ENCODE measurements at places on chromosomes 7 and 10.
A peak's percentile ranks its signal among the peaks of the same experiment; 100 is the strongest.

DNA sequence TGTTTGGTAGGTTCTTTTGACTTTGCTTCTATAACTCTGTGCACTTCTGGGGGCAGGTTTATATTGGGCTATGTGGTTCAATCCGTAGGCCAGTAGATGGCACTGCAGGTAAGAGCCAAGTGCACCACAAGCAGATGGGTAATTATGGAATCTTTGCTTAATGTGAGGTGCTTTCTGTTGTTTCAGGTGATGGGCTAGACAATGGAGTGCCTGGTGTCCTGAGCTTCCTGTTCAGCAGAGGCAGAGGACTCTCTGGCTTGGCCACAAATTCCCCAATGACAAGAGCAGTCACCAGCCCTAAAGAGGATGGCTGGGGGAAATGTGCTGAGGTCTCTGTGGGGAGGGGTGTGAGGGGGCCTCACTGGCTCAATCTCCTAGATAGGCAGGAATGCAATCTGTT, 455.0 kb downstream of the CCSER2 start:
- DNase-seq, result peak; percentile 31

DNA sequence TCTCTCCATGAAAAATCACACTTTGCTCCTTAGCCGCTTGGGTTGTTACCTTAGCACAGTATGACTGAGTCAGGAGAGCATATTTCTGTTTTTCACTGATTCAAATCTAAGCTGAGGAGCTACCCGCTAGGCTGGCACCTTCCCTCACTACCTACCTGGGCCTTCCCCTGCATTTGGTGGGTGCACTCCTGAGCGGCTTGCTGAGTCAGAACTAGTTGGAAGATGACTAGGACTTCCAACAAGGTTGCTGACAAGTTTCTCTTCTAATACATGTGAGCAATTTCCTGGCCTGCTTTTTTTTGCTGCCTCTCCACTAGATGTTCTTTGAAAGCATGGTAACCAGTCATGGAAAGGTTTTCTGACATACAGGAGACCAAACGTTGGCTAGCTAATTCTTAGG, 43.8 kb upstream of the SEC61G start:
- peak; percentile 83 for DNase-seq

DNA sequence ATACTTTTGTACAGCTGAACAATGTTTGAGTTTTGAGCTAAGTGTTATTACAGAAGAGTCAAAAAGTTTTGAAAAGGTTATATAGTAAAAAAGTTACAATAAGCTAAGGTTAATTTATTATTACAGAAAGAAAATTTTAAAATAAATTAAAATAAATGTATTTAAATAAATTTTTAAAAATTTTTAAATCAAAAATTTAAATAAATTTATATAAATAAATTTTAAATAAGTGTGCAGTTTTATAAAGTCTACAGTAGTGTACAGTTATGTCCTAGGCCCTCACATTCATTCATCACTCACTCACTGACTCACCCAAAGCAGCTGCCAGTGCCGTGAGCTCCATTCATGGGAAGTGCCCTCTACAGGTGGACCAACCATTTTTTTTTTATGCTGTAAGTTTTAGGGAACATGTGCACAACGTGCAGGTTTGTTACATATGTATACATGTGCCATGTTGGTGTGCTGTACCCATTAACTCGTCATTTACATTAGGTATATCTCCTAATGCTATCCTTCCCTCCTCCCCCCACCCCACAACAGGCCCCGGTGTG, 462.9 kb upstream of the ZMIZ1 start:
- DNase-seq, result no peak

GRCh38 chr7:135490783-135491182, 19.1 kb downstream of the CNOT4 start:
- no peak for DNase-seq

GRCh38 chr10:92222603-92223262, 68.1 kb downstream of the CPEB3 start:
- no peak for DNase-seq

DNA sequence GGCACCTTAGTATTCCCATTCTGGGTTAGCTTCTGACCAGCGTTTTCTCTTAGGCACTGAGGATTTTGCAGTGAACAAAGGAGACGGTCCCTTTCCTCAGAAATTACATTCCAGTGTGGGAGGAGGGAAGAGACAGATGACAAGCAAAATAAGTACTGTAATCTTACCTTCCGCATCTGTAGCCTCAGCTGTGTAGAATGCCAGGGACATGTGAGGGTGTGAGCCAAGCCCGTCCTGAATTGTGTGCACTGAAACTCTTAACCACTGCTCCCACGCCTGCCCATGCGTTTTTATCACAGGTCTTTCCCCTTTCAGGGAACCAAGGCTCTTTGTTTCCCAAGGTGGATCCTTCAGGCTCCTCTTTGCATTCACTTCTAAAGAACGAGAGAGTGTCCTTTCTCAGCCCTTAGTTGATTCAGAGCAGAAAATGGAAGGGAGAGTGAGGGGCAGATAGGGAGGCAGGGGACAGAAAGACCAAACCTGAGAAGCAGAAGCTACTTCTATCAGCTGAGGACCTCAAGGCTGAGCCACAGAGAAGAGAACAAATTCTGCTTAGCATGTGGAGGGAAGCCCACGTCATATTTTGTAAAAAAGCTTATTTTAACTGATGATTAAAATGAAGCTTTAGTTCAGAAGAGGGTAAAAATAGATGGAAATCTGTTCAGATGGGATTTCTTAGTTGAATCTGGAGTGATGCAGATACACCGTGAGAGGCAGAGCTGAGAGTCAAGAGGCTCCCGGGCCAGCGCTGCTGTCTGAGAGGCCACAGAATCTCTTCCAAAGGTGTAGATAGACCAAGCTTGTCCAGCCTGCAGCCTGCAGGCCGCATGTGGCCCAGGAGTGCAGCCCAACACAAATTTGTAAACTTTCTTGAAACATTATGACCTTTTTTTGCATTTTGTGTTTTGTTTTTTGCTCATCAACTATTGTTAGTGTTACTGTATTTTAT, 122.5 kb downstream of the CCNY start:
- no peak for DNase-seq

- peak; percentile 77 for DNase-seq
Measured at GRCh38 chr10:70558871-70559810, 43.4 kb downstream of the PRF1 start.

DNA sequence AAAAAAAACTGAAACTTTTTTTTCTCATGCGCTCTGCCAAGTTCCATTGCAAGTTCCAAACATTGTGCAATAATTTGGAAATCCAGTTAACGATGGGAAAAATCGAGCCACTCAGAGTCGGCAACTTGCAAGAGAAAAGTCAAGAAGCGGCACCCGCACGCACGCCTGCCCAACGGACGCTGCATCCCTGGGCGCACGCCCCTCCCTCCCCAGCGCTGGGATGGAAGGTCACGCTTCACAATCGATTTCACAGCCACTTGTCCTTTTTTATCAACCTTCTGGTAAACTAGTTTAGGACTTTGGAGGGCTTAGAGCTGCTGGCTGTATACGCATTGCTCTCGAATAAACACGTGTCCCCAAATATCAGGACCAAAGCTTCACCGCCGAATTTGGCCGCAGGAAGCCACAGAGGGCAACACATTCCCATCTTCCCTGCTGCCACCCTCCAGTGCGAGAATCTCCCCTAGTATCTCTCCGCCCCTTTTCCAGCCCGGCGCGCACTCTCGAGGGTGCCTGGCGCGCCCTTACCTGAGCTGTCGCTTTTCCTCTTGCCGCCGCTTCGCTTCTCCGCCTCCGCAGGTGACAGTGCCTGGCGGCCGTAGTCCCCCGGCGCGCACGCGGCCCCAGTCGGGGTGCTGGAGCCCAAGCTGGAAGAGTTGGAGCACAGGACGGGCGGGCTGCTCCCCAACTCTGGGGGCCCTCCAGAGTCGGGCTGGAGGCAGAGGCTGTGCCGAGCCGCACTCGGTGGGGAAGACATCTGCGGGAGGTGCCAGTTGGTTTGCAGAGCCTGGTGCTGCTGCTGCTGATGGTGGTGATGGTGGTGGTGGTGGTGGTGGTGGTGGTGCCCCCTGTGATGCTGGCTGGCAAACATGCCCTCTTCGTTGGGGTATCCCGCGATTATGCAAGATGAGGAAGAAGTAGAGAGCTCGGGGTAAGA, 857 bp downstream of the MEOX2 start:
- no peak for DNase-seq

GRCh38 chr7:157613575-157614322, 276.9 kb downstream of the DNAJB6 start:
- no peak for DNase-seq

- DNase-seq, result no peak
Measured at GRCh38 chr7:36062154-36062815, 90.8 kb upstream of the EEPD1 start.

DNA sequence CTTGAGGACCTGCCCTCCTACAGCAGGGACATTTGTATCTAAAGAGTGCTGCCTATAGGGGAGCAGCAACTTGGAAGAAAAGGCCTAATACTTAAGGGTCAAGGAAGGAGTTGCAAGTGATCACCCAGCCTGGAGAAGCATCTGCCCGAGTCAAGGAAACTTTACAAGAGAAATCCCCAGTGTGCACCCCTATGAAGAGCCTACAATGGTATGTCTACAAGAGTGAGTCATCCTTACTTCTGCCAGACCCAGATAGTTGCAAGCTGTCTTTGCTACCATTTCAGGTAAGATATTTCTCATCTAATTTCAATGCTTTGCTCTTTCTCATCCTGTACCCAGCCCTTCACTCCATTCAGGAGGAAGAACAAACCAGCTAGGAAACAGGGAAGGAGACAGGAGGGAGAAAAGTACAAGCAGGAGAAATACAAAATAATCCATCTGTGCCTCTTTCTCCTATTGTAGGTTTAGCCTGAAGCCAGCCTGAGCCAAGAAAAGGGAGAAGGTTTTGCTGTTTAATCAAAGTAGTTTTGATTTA, 34.4 kb upstream of the AGR3 start:
- peak; percentile 19 for DNase-seq

- no peak for DNase-seq
Measured at GRCh38 chr7:91039033-91039432, 225.2 kb upstream of the FZD1 start.

DNA sequence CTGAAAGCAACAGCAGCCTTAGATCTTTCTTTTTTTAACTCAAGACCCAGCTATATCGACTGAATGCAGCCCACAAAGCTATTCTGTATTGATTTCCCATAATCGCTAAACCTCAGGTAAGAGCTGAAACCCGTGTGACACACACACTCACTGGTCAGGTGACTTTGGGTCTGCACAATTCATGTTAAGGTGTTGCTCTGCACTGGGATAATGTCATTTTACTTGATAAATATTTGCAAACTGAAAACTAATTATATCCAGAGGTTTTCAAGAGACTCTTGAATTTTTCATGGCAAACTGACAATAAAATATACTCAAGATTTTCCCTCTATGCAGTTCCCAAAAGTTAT, 33.1 kb downstream of the SCRN1 start:
- DNase-seq, result no peak

- peak; percentile 97 for DNase-seq
Measured at GRCh38 chr7:12686234-12686890, 1.1 kb upstream of the ARL4A start.

DNA sequence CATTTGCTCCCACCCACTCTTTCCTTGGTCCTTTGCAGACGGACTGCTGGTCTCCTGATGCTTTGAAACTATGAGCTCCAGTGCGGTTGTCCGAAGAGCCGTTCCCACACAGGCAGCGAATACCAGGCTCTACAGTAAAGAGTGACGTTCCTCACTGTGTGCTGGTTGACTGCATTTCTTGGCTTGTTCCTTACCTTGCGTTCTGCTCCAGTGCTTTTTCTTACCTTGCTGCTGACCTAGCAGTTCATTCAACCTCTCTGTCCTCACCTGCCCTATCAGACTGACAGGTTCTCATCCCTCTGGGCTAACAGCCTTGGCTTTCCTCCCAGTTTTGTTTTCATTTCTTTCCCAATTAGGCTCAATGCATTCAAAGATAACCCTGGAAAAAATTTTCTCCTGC, 214.8 kb downstream of the TMEM178B start:
- DNase-seq, result no peak

DNA sequence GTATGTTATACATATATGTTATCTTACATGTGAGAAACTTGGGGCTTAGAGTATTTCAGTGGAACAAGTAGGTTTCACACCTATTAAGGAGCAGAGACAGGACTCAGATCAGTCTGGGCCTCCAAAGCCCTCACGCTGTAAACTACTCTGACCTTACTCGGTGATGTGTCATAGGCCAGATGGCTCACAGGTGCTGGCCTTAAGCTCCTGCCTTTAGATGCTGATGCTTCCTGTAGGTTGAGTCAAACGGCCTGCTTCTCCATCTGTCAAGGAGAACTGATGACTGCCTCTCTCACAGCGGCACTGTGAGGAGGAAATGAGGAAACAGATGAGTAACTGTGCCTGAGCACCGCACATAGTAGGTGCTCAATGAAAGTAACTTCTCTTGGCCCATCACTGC, 312.6 kb upstream of the COBL start:
- no peak for DNase-seq

DNA sequence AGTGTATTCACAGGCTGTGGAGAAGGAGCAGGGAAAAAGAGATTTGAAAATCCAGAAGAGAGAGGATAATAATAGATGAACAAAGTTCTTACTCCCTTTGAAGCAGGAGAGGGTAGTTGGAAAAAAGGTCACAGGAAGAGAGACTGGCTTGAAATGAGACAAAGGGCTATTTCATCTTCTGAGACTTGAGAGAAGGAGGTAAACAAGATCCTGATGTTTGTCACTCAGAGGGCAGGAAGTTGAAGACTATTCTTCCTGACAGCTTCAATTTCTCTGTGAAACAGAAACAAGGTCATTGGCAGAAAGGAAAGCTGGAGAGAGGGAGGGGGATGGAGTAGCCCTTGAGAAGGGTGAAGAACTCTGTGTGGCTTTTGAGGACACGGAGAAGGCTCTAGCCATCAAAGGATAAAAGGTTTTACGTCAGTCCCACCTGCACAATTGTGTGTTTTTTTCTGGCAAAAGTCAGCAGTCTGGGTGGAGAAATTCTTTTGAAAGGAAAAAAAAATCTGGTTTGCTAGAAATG, 216.1 kb upstream of the STEAP4 start:
- no peak for DNase-seq

DNA sequence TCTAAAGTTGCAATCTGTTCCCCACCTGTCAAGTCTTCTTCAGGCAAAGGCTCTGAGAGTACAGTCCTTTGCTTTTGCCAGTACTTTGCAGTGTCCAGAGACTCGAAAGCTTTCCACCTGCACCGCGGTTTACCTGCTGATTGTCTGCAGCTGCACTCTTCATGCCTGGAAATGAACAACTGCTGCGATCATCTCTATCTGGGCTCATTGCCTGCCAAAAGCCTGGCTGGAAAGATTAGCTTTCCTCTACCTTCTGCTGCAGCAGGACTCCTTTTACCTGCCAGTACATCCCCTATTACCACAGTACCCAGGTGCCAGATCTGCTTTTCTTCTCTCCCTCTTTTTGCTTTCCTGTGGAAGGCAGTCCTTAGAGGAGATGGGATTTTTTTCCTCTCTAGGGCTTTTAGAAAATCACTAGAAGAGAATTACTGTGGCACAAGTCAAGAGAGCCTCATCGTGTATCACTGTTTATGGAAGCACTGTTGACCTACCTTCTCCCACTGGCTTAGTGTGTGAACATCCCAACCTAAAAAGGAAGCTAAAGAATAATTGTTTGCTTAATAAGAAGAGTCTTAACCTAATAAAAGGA, 2.2 kb downstream of the STRIP2 start:
- no peak for DNase-seq

Data from activated CD4-positive, alpha-beta T cell treated with anti-CD3 and anti-CD28 coated beads, Interleukin-10, Interleukin-2, amounts not matched to agents 100 ng/mL and 50 ng/mL, durations not matched to agents 16 hours and 8 hours (primary cell).